ENCODE measurements at places on chromosomes 6 and 20. TPM values are rescaled to one million over a fixed set of nuclear protein-coding genes. Genes with fewer than 3 reads are reported as not detected.

MCCD1 gene
- polyA plus RNA-seq: 11.9 TPM

DNA sequence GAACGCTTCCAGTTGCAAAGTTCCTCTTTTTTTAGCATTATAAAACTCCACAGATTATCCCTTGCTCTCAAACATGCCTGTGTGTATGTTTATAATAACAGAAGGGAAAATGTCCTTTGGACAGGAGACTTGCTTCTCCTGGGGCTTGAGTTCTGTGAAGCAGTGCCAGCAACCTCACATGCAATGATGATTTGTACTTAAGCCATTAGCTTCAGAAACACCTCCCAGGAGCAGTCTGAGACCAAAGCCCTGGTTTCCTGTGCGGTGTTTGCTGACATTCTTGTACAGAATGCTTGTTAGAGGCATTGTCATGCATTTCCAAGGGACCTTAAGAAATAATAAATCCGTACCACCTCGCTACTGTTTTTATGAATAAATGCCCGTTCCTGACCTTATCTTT is 752.8 kb downstream of the CBLN4 start:
- no peak for DNase-seq

DNA sequence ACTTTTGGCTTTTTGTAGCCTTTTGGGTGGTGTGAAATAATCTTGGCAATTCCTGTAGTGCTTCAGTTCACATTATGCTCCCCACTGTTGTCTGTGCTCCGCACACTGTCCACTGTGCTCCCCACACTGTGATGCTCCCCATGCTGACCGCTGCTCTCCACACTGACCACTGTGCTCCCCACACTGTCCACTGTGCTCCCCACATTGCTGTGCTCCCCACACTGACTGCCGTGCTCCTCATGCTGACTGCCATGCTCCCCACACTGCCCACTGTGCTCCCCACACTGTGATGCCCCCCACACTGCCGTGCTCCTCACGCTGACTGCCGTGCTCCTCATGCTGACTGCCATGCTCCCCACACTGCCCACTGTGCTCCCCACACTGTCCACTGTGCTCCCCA is 118.9 kb downstream of the PACRG start:
- DNase-seq: no peak

DNA sequence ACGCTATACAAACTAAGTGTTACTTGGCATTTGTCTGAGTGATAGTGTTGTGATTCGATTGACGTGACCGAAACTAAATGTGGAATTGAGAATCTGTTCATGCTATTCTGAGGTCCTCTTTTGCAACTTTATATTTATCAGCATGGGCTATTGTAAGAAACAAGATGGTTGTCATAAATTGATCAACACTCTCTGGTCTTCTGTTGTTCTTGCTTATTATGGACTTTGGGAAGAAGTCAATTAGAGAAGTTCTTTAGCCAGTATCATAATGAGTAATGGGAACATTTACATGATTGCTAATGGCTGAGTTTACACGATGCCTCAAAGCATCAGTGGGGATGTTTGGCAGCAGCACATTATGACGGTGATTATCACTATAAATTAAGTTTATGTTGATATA is 195.0 kb downstream of the CD83 start:
- no peak for DNase-seq

DNA sequence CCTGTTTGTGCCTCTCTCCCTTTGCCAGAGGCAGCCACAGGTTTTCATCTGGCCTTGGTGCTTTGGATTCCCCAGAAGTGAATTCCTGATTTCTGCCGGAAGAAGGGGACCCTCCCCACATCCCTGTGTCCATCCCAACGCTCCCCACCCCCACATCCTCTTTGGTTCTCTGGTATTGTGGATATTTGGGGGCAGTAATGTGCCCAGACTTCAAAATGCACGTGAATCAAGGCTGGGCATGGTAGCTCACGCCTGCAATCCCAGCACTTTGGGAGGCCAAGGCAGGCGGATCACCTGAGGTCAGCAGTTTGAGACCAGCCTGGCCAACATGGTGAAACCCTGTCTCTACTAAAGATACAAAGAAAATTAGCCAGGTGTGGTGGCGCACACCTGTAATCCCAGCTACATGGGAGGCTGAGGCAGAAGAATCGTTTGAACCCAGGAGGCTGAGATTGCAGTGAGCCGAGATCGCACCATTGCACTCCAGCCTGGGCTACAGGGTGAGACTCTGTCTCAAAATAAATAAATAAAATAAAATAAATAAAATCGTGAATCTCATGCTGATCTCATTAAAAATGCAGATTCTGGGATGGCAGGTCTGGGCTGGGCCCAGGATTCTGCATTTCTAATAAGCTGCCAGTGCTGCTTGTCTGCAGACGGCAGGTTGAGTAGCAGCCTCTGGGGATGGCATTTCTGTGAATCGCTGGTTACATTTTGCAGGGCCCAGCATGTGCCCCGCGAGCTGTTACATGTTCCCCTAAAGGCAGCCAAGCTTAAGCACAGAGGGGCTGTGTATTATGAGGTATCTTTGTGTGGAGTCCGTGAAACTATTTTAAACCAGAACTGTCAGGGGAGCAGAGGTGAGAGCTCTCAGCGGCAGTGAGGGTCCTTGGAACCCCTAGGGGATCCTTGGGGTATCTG is 49.0 kb downstream of the SYNJ2 start:
- DNase-seq: no peak

TINAG gene
- 37.3 TPM for polyA plus RNA-seq
